SK-N-DZ (cell line): ENCODE measurements at places on chromosomes 16 and 17.

DNA sequence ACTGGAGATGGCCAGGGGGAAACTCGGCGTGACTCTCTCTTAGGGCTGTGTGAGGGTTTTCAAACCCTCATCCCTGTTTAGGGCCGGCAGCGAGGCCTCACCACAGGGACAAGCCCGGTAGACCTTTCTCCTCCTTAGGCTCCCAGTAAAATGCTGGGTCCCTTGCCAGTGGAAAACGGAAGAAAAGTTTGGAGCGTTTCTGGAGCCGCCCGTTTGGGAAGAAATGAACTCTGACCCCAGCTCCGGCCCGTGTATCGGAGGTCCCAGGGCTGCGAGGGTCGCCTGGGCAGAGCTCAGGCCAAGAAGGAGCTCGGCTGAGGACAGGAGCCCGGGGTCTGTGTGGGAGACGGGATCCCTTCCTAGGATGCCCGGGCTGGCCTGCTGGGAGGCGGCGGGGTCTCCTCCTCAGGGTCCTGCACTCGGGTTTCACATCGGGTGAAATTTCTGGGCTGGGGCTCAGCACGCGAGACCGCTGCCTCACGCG lies 23.2 kb downstream of the ZNF213 start:
- peak; percentile 40 for DNase-seq

GRCh38 chr17:36740157-36740556 lies 138.8 kb downstream of the MRM1 start:
- peak; percentile 85 for DNase-seq

GRCh38 chr16:2785101-2785991 lies 2.0 kb downstream of the PRSS33 start:
- no peak for DNase-seq

- DNase-seq = no peak
These were observed 31.1 kb downstream of the IGF2BP1 start for GRCh38 chr17:49028271-49028670.

- no peak for DNase-seq
These were observed 207.0 kb upstream of the IRX3 start for GRCh38 chr16:54493594-54493993.
